ENCODE measurements at places on chromosomes 5 and 9.

GRCh38 chr5:159017786-159018185 lies 81.9 kb downstream of the EBF1 start:
- DNase-seq, result no peak

DNA sequence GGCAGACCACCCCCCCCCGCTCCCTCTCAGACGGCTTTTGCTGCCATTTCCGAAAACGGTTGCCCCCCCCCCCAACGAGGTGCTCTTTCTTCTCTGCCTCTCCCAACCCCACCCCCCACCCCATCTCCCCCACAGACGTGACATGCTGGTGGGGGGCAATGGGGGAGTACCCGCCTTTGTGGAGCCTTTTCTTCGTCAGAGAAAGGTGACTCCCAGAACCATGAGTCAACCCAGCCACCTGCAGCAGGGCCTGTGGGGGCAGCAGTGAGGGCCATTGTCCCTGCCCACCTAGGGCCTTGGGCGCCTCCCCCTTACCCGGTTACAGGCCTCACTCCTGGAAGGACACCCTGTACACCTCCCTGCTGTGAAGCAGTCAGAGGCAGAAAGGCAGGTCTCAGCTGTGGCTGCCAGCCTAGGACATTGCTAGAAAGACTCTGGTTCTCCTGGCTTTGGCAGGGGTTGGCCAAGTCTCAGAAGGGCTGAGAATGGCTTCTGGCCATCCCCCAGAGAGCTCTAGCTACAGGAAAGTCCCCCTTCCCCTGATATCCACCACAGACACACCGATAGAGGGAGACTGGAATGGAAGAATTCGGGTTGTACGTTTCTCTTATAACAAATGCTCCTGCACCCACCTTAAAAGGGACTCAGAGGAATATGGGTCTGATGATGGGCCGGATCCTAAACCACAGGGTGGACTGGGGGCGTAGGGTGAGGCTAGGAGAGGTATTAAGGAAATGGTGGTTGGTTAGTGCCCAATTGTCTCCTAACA lies 2.2 kb downstream of the DNAJB5 start:
- DNase-seq, result no peak

DNA sequence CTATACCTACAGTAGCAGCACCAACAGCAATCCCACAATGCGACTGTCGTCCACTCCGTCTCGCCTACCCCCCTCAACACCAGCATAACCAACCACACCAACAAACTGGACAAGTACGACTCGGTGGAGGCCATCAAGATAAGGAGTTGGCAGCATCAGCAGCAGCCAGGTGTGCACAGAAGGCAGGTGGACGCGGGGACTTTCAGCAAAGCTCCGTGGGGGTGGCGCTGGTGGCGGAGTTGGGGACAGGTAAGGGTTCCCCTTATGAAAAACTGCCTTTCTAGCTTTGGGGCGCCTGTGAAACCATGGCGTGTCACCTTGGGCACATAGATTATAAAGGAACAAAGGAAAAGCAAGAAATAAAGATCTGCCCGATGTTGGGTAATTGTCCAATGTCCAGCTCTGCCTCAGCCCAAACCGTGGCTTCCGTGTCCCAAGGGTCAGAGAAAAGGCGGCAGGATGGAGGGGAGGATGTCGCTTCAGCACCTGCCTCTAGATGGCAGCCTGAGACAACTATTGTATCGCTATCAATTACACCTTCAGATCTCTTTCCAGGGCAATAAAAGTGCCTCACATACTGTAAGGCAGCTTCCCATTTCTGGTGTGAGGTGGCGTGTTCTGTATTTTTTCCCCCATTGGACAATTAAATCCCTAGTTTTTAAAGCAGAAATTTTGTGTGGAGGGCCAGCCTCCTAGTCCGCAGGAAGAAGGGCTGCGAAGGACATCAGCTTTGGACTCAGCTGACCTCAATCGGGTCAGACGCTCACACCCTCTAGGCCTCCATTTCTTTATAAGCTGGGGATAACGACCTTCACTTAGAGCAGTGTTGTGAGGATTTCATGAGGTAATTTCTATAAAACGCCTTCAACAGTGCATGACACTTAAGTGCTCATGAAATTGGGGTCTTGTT lies 58.8 kb downstream of the MTRR start:
- DNase-seq, result no peak

DNA sequence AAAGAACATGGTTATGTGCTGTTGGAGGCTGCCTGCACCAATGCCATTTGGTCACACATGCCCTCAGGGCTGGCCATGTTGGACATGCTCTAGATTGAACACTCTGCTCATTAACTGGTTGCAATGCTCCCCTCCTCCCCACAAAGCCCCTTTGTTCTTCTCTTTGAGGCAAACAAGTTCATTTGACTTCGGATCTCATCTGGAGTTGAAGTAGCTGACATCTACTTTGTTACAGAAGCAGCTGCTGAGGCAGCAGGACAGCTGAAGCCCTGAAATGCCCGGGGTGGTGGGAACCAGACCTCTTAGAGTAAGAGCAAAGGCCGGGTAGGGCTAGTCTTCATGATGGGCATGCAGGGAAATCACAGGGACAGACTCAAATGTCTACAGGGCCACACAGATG lies 123.5 kb downstream of the APBA1 start:
- DNase-seq, result no peak

DNA sequence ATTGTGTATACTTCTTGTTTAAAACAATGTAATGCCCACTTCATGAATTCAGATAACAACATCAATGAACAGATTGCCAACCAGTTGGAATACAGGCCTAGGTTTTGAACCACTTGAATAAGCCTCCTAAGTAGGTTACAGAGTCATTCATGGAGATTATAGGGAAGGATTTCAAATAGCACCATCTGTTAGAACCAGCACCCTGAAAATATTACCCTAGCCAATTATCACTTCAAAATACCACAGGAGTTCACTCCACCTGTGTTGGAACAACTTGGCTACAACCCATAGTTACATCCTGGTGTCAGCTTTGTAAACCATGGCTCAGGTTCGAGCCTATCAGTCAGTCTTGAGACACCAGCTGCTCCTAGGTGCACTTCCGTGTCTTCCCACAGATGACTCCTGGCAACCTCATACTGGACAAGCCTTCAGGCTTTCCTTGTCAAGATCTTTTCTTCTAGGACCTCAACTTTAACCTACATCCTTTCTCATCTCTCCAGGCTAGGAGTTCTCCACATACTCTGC lies 350.0 kb downstream of the DEPDC1B start:
- no peak for DNase-seq

- DNase-seq, result no peak
Measured at GRCh38 chr5:143484601-143485000, 81.1 kb upstream of the NR3C1 start.

- DNase-seq, result no peak
Measured at GRCh38 chr9:36135741-36136271, 727 bp upstream of the GLIPR2 start.

- no peak for DNase-seq
Measured at GRCh38 chr9:110047955-110048402, 160.0 kb downstream of the C9orf152 start.

DNA sequence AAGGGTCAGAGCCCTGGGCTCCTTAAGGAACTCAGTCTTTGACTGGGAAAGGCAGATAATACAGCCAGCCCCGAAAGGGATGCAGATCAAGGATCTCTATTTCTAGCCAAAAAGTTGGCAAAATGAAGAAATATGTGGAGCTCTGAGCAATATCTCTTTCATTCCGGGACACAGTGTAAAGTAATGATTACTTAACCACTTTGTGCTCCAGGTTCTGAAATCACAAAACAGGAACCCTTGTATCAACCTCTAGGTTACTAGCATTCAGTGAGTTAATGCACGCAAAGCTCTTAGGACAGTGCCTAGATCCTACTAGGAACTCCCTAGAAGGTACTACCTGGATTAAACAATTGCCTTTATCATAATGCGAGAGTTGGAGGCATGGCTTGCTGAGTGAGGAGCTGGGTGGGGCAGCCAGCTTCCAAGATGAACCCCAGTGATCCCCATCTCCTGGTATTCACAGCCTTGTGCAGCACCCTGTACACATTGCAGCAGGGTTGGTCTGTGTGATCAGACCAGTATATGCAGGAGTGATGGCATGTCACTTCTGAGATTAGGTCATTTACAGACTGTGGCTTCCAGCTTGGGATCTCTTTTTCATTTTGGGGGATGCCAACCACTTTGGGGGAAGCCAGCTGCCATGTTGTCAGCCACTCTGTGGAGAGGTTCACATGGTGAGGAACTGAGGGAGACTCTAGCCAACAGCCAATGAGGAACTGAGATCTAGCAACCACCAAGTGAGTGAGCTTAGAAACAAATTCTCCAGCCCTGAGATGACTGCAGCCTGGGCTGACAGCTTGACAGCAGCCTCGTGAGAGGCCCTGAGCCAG lies 103.1 kb upstream of the SLC44A1 start:
- DNase-seq, result no peak

- DNase-seq, result no peak
Measured at GRCh38 chr5:34586117-34586885, 69.8 kb upstream of the RAI14 start.

DNA sequence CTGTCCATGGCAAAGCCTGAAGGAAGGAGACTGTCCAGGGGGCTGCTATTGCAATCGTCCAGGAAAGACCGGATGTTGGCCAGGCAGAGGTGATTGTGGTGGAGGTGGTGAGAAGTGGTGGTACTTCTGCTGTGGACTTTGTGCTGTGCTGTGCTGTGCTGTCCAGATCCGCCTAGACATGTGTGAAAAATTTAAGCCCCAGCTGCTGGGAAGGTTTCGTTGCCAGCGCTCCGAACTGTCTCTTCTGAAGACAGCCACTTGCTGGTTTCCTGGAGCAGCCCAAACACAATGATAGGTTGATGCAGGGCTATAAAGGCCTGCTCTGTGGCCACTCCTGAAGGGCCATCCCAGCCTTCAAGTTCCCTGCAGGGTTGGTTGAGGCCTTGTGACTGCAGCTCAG lies 223.0 kb upstream of the MPDZ start:
- DNase-seq, result no peak

GRCh38 chr5:170630711-170631141 lies 126.9 kb downstream of the KCNIP1 start:
- no peak for DNase-seq

GRCh38 chr5:76379316-76379715 lies 23.8 kb upstream of the IQGAP2 start:
- no peak for DNase-seq

GRCh38 chr5:133193794-133194193 lies 142.0 kb downstream of the HSPA4 start:
- DNase-seq, result no peak

- no peak for DNase-seq
Measured at GRCh38 chr9:133811471-133811870, 73.3 kb upstream of the SARDH start.

DNA sequence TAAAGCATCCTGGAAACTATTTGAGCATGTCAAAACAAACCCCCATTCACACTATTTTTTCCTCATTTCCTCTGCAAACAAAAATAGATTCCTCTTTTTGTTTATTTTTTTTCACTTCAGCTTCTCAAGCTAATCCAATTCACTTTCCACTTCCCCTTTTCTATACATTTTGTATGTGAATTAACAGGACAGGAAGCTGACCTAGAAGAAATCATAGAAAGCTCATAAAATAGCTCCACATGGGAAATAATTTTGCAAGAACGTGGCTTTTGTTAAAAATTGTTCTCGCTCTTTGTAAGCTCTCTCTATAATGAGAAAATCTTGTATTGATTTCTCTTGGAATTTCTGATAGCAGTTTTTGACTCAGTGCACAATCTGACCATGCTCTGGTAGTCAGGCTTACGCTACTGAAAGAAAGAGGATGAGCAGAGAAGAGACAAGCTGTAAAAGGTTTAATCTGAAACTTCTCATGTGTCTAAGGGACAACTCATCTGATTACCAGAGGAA lies 215.8 kb downstream of the ADAMTS12 start:
- peak; percentile 5 for DNase-seq

DNA sequence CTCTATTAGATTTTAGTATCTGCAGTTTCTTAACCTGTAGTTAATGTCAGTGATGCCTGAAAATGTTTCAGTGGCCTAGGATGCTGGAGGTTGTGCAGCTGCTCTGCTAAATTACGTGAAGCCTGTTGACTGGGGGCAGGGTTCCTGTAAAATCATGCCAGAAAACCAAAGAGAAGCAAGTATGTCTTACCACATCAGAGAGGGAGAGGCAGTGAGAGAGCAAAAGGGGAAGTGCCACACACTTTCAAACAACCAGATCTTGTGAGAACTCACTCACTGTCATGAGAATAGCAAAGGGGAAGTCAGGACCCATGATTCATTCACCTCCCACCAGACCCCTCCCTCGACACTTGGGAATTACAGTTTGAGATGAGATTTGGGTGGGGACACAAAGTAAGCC lies 83.9 kb upstream of the CYLC2 start:
- peak; percentile 12 for DNase-seq

DNA sequence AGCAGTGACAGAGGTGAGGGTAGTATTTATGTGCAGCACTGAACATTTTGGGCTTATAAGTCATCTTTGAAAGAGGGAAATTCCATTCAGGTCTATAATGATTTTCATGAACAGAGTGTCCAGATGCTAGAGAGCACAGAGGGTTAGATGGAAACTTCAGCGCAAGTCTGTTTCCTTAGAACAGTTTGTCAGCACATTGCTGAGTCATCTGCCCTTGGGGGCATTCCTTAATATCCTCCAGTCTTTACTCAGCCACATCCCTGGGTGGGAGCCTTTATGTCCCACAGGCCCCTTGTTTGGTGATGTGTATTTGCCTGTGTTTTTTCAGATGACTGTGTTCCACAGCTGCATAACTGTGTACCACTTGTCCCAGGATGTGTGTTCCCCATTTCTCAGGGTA lies 138.5 kb upstream of the S1PR3 start:
- peak; percentile 21 for DNase-seq

DNA sequence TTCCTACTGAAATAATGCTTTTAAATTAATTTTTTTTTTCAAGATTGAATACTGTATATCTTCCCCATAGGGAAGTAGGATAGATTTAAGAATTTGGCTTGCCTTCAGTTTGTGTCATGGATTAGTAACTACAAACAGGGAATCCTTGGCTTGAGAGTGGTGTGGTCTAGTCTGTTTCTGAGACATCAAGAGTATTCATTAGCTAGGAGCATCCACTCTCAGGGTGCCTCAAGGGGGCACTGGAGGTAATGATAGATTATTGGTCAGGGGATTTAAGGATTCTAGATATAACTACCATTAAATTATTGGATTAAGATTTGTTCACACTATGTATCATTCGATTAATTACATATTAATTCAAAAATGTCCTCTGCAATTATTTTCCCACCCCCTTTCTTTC lies 91.8 kb upstream of the TXNDC8 start:
- no peak for DNase-seq

DNA sequence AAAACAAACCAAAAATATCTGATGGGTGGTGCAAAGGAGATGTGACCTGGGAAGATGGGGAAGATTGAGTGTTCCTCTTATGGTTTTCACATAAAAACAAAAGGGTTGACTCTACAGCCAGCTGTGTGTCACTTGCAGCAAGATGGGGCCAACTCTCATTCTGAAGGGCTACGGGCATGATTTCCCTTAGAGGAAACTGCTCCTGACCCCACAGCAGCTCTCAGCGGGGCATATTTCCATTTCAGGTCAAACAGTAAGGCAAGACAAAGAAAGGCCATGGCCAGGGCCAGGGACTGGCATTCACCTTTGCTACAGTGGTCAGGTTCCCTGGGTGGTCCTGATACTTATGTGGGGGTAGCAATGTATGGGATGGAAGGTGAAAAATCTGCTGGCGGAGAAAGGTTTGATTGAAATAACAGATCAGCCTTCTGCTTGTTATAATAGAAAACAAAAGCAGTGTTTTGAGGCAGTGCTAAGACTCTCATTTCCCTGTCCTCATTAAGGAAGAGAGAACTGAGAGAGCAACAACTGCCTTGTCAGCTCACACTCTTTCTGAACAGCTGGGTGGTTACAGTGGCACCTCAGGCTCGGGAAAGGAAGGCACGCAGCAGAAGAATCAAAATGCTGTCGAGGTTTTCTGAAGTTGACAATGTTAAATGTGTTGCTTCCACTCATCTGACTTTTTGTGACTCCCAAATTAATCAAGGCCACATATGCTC lies 120.7 kb upstream of the PCA3 start:
- no peak for DNase-seq

- DNase-seq, result no peak
Measured at GRCh38 chr5:144457160-144457559, 286.5 kb downstream of the KCTD16 start.

Data from hematopoietic multipotent progenitor cell (in vitro differentiated cells).